T1000 (cell line): ENCODE measurements at places on chromosomes 6 and 20.

GRCh38 chr6:37646986-37647764, 50.5 kb downstream of the MDGA1 start:
- no peak for DNase-seq

GRCh38 chr20:59561614-59562277, 42.6 kb upstream of the PHACTR3 start:
- no peak for DNase-seq

- no peak for DNase-seq
Measured at GRCh38 chr6:156933201-156934068, 156.3 kb downstream of the ARID1B start.

GRCh38 chr6:77361018-77361417, 102.3 kb downstream of the HTR1B start:
- no peak for DNase-seq

- DNase-seq: no peak
Measured at GRCh38 chr20:36010825-36011224, 42.4 kb downstream of the CNBD2 start.

GRCh38 chr20:5364997-5365597, 48.3 kb upstream of the PROKR2 start:
- no peak for DNase-seq

GRCh38 chr20:11350126-11351005, 567.3 kb upstream of the BTBD3 start:
- no peak for DNase-seq

DNA sequence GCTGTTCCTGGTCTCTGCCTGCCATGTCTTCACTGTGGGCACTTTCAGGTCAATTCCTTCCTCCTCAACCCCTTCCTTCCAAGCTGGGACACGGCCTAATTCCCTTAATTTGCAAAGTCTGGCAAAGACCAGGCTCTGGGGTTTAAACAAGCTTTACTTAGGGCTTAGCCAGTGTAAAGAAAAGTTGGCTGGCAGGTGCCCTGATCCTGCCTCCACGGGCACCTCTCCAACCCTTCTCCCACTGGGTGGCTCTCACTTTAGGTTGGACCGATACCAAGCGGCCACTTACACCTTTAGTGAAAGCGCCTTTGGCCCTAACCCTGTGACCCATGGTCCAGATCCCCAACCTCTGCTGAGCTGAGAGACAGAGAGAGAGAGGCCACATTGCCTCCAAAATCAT, 13.7 kb upstream of the MLN start:
- no peak for DNase-seq

DNA sequence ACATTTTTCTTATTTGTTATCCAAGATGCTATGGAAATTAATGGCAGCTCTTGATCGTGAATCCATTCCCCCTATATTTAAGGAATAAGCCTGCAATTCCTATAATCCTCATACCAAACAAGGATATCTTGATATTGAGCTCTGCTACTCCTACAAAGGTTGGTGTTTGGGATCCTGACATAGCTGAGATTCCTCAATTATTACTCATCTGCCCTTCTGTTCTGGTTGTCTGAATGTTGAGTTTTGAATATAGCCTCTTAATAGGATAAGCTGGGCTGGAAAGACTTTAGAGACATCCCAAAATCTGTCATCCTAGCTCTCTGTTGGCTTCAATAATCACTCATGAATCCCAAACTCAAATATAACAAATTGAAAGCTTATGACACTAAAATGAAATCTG, 49.9 kb downstream of the CLIC5 start:
- no peak for DNase-seq

- no peak for DNase-seq
Measured at GRCh38 chr20:47019121-47019824, 124.6 kb downstream of the EYA2 start.

DNA sequence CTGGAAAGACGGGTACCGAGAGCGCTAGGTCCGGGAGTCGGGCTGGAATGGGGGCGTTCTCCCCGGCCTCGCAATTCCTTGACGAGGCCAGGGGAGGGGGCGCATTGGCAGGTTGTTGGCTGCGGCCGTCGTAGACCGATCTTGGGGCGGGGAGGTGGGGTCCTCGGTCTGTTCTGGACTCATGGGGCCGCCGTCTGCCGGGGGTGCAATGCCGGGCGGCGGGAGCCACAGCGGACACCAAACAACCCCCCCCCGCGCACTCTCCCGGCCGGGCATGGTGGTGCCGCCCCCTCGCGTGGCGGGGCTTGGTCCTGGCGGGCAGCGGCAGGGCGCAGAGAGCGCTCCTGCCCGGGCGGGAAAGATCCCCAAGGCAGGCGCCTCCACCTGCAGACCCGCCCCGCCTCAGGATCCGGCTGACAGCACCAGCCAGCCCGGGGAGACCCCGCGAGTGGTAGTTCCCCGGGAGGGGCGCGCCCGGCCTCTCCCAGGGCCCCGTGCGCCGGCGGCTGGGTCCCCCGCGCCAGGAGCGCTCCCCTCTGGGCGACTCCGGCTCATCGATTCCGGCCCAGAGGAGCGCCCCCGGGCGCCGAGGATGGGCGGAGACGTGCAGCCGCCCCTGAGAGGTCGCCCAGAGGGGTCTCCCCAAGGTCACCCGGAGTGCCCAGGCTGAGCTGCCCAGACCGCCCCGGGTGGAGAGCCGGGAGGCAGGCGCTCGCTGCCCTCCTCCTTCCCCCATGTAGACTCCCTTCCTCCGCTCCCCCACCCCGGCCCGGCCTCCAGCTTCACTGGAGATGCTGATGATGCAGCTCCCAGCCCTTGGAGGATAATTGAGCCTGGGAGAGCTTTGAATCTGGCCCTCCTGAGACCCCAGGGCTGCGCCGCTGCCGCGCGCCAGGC, 709 bp downstream of the PPP1R16B start:
- no peak for DNase-seq

- DNase-seq: no peak
Measured at GRCh38 chr20:17773619-17774018, 73.9 kb downstream of the BANF2 start.

DNA sequence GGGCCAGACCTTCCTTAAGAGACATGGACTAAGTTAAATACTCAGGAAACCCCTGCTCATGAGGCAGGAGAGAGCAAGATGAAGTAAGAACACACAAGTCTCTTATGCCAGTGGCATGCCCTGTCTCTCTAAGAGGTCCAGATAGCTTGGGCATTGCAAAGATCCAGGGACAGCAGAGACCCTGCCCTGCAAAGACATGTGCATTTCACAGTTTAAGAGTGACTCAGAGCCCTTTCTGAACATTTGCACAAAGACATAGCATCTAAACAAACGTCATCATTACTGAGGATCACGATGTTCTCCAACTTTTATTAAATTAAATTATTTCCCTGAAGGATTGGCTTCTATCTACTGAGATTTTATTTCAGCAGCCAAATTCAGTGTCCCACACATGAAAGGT, 230.5 kb upstream of the RIN2 start:
- no peak for DNase-seq

DNA sequence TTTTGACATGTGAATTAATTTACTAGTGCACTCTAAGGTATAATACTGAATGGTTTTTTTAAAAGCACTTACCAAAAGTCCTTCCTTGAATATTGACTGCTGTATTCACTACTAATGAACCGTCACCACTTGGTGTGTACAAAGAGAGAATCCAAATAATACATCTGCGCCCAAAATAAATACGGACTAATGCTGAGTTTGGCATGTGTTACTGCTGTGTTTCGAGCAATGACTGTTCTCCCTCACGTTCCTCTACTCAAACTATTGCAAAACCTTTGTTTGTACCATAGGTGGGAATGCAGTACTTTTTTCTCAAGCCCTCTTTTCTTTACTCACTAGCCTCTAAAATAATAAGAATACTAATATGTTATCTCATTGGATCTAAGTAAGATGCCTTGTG, 305.5 kb downstream of the QKI start:
- no peak for DNase-seq

DNA sequence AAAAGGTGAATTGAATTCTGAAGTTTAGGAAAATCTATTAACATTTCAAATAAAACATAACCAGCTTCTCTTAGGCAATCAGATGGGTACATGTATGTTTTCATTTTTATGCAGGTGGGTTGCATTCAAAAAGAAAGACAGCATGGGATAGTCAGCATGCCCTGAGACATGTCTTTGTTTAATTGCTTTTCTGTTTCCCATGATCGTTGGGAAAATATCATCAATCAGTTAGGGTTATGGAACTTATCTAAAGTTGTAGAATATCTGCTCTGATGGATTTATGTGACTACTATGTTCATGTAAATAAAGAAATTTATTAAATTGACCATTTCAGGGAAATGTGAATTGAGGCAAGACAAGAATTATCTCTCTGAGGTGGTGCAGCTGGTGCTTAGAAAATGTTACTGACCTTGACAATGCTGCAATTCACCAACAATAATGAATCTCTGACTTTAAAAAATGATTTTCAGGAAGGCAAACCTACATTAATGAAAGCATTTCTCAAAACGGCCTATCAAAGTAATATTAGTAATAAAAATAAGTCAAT, 112.7 kb downstream of the RFPL4B start:
- DNase-seq: no peak

GRCh38 chr20:16014436-16014835, 558.8 kb downstream of the KIF16B start:
- DNase-seq: no peak

DNA sequence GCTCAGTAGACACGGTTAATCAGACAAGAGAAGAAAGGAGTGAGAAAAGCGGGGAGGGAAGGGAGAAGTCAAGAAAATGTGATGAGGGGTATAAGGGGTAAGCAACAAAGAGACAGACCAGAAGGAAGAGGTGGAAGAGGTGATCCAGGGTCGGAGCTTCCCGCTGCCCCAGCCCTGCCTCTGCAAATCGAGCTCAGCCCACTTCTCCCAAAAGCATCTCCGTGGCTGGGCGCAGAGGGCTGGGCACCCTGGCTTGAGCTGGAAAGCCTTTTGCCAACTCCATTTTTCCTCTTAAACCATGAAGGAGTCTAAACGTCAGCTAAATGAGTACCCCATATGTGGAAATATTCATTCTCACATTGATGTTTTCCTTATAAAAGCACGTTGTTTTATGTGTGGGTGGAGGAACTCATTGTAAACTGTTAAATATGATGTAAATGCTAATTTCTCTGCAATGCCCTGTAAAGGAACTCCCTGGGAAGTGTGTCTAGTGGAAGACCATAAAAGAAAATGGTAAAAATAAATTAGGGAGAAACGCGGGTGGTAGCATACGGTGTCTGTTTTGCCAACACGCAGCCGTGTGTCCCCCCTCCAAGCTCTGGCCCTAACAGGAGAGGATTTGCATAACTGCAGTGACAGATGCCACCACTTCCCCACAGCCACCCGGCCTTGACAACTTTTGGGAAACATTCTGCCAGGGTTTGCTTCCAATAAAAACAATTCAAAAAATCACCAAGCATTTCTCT, 55.2 kb upstream of the MAFB start:
- no peak for DNase-seq

DNA sequence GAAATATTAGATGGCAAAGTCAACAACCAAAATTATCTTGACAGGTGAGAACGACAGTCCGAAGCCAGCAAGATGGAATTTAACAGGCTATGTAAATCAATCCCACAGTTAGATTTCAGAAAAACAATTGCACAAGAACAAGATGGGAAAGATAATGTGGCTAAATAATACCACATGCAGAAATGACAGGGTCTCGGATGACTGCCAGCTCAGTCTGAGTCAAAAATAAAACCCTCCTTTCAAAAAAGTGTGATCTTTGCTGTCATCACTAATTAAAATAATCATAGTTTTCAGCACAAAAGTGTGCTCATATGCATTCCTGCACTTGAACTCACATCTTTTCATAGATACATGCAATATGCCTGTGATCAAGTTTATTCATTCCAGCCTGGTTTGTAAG, 25.9 kb downstream of the FOXQ1 start:
- DNase-seq: no peak

DNA sequence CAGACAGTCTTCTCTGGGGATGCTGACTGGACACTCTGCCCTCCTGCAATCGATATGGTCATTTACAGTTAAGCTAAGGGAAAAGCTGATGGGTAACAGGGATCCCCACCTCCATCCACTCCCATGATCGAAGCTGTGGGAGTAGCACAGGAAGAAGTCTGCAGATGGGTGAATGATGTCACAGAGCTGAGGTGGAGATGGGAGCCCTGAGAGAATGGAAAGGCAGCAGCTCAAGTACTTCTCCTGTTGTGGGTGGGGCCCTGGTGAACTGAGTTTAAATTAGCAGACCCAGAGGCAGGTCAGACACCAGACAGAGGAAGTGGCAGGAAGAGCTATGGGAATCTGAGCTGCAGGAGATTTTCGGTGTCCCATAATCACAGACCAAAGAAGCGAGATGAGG, 29.0 kb downstream of the HDGFL1 start:
- DNase-seq: no peak

- DNase-seq: no peak
Measured at GRCh38 chr6:167932468-167933276, 64.8 kb upstream of the KIF25 start.

- no peak for DNase-seq
Measured at GRCh38 chr6:144248476-144249301, 36.4 kb upstream of the UTRN start.

DNA sequence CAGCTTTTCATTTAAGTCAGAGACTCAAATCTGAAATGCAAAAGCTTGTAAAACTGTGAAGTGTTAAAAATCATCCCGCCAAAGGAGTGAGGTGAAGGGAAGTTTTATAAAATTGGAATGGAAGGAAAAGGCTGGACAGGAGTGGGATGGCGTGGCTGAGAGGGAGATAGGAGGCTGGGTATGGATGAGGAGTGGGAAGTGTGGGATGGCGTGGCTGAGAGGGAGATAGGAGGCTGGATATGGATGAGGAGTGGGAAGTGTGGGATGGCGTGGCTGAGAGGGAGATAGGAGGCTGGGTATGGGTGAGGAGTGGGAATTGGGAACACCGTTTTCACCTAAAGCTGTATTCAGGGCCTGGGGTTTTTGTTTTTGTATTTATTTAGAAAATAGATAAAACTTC, 59.4 kb upstream of the NKX2-2 start:
- DNase-seq: no peak

DNA sequence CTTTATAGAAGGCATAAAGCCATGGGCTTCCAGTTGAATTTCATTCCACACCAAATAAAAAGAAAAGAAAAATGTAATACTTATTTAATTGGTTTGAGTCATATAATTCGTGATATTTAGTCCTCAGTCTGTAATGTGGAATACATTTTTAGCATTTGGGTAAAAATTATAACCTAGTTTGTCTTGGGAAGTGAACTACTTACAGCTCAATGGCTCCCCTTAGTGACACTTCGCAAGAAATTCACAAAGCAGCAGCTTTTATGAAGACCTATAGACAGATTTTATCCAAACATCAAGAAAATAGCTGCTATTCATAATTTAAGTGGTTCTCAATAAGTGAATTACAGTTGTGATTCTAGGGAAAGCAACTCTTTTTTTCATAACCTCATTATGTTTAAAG, 72.1 kb downstream of the RSPO3 start:
- DNase-seq: no peak

DNA sequence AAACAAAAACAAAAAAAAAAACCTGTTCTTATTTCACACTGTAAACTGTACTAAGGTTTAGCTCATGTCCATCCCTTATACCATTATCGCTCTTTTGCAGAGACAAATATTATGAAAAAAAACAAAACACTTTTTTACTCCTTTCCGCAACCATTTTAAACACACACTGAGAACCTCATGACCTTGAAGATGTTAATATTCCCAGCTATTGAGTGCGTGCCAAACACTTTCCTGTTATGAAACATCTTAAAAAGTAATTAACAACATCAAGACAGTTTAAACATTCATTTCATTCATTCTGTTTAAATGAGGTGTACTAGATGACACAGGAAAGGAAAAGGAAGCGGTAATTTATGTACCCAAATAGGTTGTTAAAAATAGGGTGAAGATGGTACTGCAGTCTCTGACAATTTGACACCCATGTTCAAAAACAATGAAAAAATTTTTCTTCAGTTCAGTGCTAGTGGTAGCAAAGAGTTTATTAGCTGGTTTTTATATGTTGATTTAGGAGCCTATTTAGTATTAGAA, 3.9 kb upstream of the ARHGAP18 start:
- DNase-seq: no peak

GRCh38 chr6:25623879-25624278, 28.1 kb upstream of the SCGN start:
- no peak for DNase-seq
